ENCODE measurements at places on chromosomes 16 and 17. TPM values are rescaled to one million over a fixed set of nuclear protein-coding genes. Genes with fewer than 3 reads are reported as not detected.

Gene CACNG1
- not detected for total RNA-seq

Gene CD300H
- not detected for total RNA-seq

Gene KRT17
- not detected for total RNA-seq

Gene TMC7
- 3.2 TPM for total RNA-seq

Gene MEIOB
- total RNA-seq, result not detected

Gene CDH13
- 18.3 TPM for total RNA-seq

Gene KRT36
- not detected for total RNA-seq

Gene SLC5A11
- 0.16 TPM for total RNA-seq

Gene HSF4
- 29.7 TPM for total RNA-seq

Gene CETP
- total RNA-seq, result 6.4 TPM

Gene TMED6
- total RNA-seq, result 1.2 TPM

Gene RDM1
- not detected for total RNA-seq

Gene BEAN1
- total RNA-seq, result 0.51 TPM

Gene NUPR1
- 116 TPM for total RNA-seq

Gene NME3
- total RNA-seq, result 34.6 TPM

Gene CD300LG
- total RNA-seq, result 121 TPM

Gene KRTAP2-3
- total RNA-seq, result not detected

Gene ABCC6
- 6.9 TPM for total RNA-seq

Gene CFAP97D1
- total RNA-seq, result not detected

Gene RNF227
- 0.80 TPM for total RNA-seq

Gene METTL16
- 25.3 TPM for total RNA-seq

Gene IGSF6
- 14.7 TPM for total RNA-seq

Gene PRR15L
- total RNA-seq, result not detected

Gene CDK10
- total RNA-seq, result 41.0 TPM

Gene NPEPPS
- 106 TPM for total RNA-seq

Gene G6PC1
- not detected for total RNA-seq

Gene RMI2
- total RNA-seq, result 0.45 TPM

Gene TEKT1
- not detected for total RNA-seq

Gene TSR3
- 58.2 TPM for total RNA-seq

Gene ACSM2B
- total RNA-seq, result not detected

Gene KRT27
- not detected for total RNA-seq

Gene BAHCC1
- 11.0 TPM for total RNA-seq

Gene ANTKMT
- 30.9 TPM for total RNA-seq

Gene MT1B
- total RNA-seq, result not detected

Gene TPSD1
- total RNA-seq, result not detected

Gene KREMEN2
- total RNA-seq, result not detected

Gene ZNF594
- 2.8 TPM for total RNA-seq

Gene TERB1
- total RNA-seq, result not detected

Gene YWHAE
- total RNA-seq, result 480 TPM

Gene ZNF205
- 6.1 TPM for total RNA-seq

Gene DPEP1
- total RNA-seq, result 0.51 TPM

Gene GRAPL
- 5.4 TPM for total RNA-seq

Gene PRR11
- total RNA-seq, result 2.9 TPM

Gene FA2H
- not detected for total RNA-seq

Gene MEOX1
- 25.3 TPM for total RNA-seq

Measured in mesenteric fat pad (tissue), 1 donor.